ENCODE measurements at places on chromosomes 3 and 15. TPM values are rescaled to one million over a fixed set of nuclear protein-coding genes. Genes with fewer than 3 reads are reported as not detected.

The PLIN1 gene
- total RNA-seq: 9.1 TPM

DNA sequence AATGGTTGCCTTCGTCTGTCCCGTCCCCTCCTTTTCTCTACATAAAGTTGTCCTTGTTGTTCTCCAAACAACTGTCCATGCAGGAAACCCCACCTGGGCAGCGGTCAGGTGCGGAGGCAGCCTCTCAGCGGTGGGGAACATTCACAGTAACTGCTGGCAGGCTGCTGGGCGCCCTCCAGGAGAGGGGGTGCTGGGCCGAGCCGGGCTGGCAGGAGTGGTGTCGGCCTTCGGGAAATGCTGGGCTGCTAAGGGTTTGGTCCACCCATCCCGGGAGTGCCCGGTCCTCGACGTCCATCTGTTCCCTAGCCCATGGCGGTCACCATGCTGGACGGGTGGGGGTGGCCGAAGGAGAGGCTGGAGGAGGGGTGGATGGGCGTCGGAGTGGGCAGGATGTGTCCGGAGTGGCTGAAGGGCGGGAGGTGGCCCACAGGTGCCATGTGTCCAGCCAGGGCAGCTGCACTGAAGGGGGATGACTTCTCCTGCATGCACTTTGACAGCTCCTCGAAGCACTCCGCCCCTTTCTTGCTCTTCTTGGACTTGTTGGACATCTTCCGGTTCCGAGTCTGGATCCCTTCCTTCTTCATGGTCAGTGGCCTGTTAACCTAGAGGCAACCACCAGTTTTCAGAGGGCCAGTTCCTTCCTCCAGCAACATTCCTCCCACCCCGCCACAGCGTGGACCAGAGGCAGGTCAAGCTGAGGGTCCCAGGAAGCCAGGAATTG is 12.1 kb downstream of the GATA2 start:
- no peak for DNase-seq

GRCh38 chr3:56758539-56758981 is 43.2 kb downstream of the ARHGEF3 start:
- DNase-seq: no peak

DNA sequence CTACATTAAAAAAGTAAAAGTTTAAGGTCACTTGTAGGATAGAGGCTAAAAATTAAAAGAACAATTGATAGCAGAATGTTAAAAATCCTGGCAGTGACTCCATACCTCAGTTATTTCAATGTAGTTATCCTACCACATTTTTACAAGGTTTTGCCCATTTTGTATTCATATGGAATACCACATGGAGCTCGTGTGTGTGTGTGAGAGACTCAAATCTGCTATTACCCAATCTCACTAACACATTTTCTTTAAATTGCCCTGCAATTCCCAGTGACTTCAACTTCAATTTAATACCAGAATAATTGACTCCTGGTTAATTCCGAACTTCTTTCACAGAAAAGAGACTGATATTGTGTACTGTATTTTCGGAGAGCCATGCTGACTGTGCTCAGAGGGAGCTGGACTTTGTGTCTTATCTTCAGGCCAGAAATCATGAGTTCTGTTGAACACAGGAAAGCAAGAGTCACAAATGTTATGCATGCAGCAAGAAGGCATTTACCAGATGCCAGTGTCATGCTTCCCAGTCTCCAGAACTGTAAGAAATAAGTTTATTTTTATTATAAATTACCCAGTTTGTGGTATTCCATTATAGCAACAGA is 529.0 kb upstream of the NECTIN3 start:
- DNase-seq: no peak

- DNase-seq: peak; percentile 3
These were observed 56.7 kb upstream of the MCF2L2 start for GRCh38 chr3:183485093-183485492.

The IGSF10 gene
- 5.6 TPM for total RNA-seq

DNA sequence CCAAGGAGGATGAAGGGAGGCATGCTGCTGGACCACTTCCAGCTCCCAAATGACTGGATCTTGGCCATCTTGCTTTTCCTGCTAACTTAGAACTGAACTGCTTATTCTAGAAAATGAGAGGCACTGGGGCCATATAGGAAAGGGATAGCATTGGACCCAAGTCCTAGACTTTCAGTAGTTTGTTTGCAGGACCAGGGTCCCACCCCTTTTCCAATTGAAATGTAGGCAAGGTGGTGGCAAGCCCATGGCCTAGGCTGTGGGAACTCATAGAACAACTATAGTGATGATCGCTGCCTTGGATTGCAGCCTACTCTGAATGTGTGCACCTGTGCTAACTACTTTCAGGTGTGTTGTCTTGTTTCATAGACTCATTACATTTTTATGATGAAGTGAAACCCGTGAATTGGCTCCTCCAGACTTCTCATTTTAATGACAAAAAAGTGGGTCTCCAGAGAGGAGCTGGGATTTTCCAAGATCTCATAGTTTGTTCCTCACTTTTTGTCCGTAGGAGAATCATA is 50.3 kb downstream of the TGFBR2 start:
- DNase-seq: no peak

- no peak for DNase-seq
These were observed 14.6 kb upstream of the PLA2G4E start for GRCh38 chr15:42035435-42035761.

- DNase-seq: peak; percentile 92
These were observed 5.2 kb downstream of the SETD5 start for GRCh38 chr3:9402410-9403228.

The TF gene
- total RNA-seq: 60.2 TPM

GRCh38 chr3:20376665-20377217 is 190.7 kb upstream of the SGO1 start:
- DNase-seq: no peak

DNA sequence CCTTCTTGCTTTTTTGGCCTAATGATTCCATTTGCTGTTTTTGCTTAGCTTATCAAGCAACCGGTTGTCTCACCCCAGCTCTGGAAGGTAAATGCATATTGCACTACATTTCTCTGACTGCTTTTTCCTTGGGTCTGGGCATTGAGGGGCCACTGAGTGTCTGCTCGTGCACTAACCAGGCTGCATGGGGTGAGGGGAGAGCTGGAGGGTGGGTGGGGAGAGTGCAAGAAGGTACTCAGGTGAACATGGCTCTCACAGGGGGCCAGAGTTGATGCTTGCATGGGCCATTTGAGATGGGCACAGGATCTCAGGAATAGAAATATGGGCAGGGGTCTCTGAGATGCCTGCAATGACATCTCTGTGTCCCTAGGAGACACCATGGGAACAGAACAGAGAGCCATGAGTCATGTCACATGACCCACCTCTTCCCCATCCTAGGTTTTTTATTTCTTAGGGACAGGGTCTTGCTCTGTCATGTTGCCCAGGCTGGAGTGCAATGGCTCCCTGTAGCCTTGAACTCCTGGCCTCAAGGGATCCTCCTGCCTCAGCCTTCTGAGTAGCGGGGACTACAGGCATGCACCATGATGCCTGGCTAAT is 6.2 kb downstream of the ALPK3 start:
- DNase-seq: no peak

The GPR156 gene
- total RNA-seq: 5.5 TPM

The RBP2 gene
- not detected for total RNA-seq

DNA sequence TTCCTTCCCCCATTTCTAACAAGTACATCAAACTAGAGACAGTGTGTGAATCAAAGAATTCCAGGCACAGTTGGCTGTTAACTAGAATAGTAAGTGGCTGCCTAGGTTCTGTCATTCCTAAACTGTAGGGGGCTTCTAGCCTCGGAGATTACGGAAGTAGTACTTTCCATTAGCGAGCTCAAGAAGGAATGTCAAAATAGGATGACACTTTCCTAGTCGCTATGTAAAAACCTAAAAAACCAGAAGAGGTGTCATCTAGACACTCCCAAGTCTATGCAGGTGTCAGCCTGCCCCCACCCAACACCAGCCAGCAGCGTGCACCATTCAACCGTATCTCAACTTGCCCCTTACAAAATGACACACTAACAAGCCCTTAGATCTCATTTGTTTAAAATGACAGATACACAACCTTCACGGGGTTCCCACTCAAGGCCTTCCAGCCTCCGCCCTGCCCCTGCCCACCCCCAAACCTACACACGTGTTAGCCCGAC is 874 bp downstream of the INO80 start:
- DNase-seq: no peak

DNA sequence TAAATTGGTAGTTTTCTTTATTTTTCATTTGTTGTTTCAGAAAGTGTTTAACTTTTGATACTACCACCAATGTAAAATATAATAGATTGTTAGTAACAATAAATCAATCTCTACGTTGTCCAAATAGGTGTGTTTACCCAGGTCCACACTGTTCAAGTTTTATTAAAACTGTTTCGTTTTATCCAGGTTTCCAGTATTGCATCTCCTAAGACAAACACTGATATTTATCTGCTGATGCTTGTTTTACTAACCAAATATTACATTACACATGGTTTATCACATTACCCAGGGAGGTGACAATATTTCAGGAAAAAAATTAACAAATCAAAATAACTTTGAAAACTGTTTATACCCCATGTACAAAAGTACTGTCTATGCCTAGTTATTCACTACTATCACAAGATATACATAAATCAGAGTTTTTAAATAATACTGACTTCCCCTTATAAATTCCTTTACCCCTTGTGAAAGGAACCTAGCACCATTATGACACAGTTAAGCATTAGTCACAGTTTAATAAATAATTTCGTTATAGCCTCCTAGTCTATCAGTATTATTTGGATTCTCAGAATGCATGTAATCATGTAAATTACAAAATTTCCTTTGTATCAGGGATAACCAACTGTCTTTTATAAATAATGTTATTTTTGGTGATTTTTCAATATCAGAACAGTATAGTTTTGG is 205.3 kb downstream of the ZBTB20 start:
- no peak for DNase-seq

- no peak for DNase-seq
These were observed 236.6 kb downstream of the SOX2 start for GRCh38 chr3:181948286-181948685.

DNA sequence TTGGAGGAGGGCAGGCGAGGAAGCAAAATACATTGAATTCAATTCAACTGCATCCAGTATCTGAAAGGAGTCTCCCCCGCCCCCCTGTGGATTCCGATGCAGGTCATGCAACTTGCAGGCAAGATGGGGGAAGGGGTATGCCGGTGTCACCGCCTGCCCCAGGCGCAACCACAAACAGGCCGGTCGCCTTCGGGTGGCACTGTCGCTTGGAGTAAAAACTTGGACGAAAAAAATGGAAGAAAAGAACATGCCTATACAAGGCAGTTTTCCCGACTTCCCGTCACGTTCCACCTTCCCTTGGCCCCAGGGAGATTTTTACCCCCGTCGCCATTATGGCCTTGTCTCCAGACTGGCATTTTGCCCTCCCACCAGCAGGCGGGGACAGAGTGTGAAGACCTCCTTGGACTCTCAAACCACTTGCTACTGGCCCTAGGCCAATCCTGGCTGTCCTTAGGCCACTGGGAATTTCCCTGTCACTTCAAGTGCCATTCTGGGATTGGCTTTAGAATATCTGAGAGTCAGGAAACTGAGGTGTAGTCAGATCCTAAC is 1.6 kb upstream of the NTRK3 start:
- peak; percentile 79 for DNase-seq

- no peak for DNase-seq
These were observed 750.6 kb downstream of the CADM2 start for GRCh38 chr3:85709346-85709892.

The TUSC7 gene
- 2.1 TPM for total RNA-seq

- DNase-seq: no peak
These were observed 337.7 kb upstream of the AGTR1 start for GRCh38 chr3:148360051-148360450.

GRCh38 chr3:46536758-46537157 is 29.3 kb downstream of the LRRC2 start:
- no peak for DNase-seq

GRCh38 chr3:46406788-46407611 is at the start of the genes CCR5AS and CCRL2:
CCR5AS (minus strand) TSS chr3:46407066.
CCRL2 (plus strand) TSS chr3:46407259; CDS start chr3:46408080, 821 bp downstream.
- peak; percentile 33 for DNase-seq

The KIF7 gene
- total RNA-seq: 7.6 TPM

- no peak for DNase-seq
These were observed 5.8 kb upstream of the GLCE start for GRCh38 chr15:69154684-69155083.

The SI gene
- 2.8 TPM for total RNA-seq

GRCh38 chr15:89143503-89144162 is 55.4 kb downstream of the ABHD2 start:
- no peak for DNase-seq

- no peak for DNase-seq
These were observed 259.2 kb upstream of the TLE3 start for GRCh38 chr15:70356919-70357318.

The CDHR4 gene
- total RNA-seq: 5.5 TPM

- no peak for DNase-seq
These were observed 46.0 kb downstream of the TEX9 start for GRCh38 chr15:56411122-56411749.

GRCh38 chr3:149575961-149576564 is 81.8 kb downstream of the WWTR1 start:
- no peak for DNase-seq

The CSPG4 gene
- 5.2 TPM for total RNA-seq

- DNase-seq: no peak
These were observed 13.4 kb downstream of the SEC62 start for GRCh38 chr3:169980055-169980454.

The EOGT gene
- 22.7 TPM for total RNA-seq

The SPINT1 gene
- total RNA-seq: 10.5 TPM

GRCh38 chr15:89686522-89686921 is 4.0 kb downstream of the PEX11A start:
- no peak for DNase-seq

The CPEB1 gene
- total RNA-seq: 74.3 TPM

The NPAP1 gene
- 8.6 TPM for total RNA-seq

The TXNRD3 gene
- total RNA-seq: 34.3 TPM

DNA sequence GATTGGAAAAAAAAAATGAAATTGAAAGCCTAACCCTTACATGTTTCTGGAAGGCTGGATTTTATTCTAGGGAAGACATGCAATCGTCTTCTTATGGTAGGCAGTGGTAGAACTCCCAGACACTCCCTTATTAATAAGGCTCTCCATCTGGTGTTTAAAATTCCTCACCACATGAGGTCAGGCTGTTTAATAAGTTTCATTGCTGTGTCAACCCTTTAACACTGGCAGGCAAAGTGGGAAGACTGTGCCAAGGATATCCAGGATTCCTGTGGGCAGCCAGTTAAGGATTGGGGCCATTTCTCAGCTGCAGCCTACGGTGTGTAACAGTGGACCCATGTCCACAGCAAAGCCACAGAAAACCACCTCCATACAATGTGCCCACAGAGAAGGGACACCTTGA is 225.5 kb upstream of the CHRM5 start:
- no peak for DNase-seq

GRCh38 chr15:45884289-45884688 is 249.5 kb downstream of the SQOR start:
- no peak for DNase-seq

Data from testis (tissue), 5 donors.